Non-pigmented ciliary epithelial cell (primary cell): ENCODE measurements at places on chromosomes 12 and 14.

- no peak for DNase-seq
These were observed 58.3 kb downstream of the SMOC1 start for GRCh38 chr14:69937367-69938081.

GRCh38 chr14:67569011-67569650 lies 30.9 kb downstream of the PIGH start:
- DNase-seq, result no peak

- no peak for DNase-seq
These were observed 205.2 kb downstream of the PAX9 start for GRCh38 chr14:36866867-36867266.

DNA sequence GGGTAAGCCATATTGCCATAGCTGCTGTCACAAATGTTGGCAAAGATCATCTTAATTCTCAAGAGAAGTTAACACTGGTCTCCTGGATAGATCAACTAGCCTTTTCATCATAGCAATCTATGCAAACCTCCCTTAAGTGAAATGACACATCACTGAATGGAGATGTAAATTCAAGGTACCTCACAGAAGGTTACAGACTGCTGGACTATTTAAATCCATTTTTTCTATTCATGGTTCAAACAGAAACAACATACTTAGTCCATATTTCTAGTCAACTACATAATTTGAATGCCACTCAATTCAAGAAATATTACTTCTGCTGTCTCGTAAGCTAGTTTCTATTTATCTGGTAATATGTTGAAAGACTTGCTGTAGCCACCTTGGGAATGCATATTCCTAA lies 748.3 kb downstream of the C12orf50 start:
- DNase-seq, result no peak

DNA sequence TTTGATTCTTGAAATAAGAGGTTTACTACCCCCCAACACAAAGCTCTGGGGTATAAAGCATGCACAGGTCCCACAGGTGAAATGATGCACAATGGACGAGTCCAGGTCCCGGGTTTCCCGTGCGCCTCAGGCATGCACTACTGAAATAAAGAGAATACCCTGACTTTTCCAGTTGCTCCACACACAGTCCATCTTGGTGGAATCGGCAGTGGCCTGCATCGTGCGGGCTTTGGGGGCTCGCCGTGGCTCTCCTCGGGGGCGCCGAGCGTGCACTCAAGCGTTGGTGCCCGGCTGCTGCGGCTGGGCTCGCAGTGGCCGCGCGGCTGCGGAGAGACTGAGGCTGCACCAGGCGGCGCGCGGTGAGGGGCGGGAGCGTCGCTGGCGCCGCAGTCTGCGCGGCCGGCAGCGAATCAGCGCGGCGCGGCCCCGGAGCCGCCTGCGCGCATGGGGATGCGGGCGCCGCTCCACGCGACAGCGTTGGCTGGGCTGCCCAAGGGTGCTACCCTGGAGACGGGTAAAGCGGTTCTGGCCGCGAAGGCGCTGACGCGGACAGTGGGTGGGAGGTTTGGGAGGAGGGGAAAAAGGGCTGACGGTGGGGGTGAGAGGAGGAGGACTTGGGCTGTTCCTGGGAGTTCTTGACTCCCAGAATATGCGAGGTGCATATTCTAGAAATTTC lies 53.8 kb upstream of the CCDC175 start:
- no peak for DNase-seq

- no peak for DNase-seq
These were observed 139.8 kb upstream of the LGR5 start for GRCh38 chr12:71299541-71300376.

DNA sequence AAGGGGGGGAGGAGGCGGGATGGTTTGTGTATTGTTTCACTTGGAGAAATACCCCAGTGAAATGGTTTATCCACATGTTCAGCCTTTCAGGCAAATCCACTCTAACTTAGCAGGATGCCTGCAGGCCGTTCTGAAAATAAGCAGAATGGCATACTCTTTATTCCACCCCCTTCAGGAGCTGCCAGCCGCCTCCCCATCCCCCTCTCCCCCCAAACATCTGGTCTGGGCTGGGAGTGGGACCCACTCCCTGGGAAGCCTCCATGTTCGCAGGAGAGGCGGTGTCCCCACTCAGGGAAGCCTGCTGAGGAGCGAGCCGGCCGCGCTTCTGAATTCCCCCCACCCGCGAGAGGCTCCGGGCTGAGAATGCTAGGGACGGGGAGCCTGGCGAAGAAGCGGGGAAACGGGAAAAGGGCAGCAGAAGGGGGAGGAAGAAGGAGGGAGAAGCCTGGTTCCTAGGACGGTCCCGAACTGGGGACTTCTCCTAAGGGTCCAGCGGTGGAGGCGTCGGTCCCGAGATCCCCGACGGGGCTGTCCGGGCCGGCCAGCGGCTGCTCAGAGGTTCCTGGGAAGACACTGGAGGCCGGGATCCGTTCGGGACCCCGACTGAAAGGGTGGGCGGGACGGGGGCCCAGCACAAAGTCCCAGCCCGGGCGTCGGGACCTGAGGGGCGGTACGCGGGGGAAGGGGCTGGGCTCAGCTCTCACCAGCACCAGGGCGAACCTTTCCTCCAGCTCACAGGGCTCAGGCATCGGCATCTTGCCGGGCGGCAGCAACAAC lies 666 bp downstream of the FMNL3 start:
- DNase-seq, result no peak

GRCh38 chr14:88473791-88474190 lies 81.0 kb downstream of the PTPN21 start:
- no peak for DNase-seq

DNA sequence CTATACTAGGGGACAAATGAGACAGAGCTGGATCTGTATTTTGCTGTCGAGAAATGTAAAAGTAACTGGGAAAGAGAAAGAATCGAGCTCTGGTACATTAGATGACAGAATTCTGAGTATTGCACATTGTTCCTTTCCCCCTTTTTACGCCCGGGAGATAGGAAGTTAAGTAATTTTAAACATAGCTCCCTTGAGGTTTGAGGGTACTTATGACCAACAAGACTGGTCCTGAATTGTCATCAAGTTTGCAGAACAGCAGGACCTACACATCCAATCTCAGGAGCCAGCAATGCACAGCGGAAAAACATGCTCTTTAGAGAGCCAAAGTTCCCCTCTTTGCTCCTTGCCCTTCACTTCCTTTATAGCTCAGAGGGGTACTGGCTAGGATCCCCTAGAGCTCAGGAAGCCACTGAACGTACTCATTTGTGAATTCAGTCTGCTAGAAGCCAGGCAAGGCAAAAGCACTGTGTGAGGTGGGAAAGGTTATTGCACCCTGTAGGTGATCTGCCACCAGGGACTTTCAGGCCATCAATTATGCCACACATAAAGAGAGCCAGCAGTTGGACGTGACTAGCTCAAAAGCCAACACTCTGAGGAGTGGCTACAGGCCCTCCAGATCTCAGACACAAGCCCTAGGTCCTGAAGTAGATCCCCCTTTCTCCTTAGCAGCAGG lies 333.8 kb downstream of the KCNH5 start:
- DNase-seq, result no peak

DNA sequence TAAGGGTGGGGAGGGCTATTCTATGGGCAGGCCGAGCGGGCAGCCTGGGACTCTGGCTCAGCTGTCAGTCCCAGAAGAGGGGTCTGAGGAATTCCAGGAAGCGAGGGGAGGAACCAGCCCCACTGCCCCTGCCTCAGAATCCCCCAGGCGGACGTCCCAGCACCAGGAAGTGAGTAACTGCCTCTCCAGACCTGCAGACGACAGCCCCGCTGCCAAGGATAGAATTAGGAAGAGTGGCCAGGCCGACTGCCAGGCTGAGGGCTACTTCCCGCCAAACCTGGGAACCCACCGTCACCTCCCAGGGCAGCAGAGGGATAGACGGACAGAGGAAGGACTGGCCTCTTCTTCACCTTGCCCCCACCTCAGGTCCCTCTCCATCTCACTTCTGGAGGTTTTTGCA lies 6.7 kb upstream of the BDKRB2 start:
- no peak for DNase-seq
